ENCODE measurements at places on chromosomes 3 and 15.
A peak's percentile ranks its signal among the peaks of the same experiment; 100 is the strongest.

GRCh38 chr3:55597641-55598040 is 110.5 kb upstream of the WNT5A start:
- DNase-seq = no peak

GRCh38 chr3:152076148-152076547 is 192.6 kb upstream of the MBNL1 start:
- DNase-seq = no peak

DNA sequence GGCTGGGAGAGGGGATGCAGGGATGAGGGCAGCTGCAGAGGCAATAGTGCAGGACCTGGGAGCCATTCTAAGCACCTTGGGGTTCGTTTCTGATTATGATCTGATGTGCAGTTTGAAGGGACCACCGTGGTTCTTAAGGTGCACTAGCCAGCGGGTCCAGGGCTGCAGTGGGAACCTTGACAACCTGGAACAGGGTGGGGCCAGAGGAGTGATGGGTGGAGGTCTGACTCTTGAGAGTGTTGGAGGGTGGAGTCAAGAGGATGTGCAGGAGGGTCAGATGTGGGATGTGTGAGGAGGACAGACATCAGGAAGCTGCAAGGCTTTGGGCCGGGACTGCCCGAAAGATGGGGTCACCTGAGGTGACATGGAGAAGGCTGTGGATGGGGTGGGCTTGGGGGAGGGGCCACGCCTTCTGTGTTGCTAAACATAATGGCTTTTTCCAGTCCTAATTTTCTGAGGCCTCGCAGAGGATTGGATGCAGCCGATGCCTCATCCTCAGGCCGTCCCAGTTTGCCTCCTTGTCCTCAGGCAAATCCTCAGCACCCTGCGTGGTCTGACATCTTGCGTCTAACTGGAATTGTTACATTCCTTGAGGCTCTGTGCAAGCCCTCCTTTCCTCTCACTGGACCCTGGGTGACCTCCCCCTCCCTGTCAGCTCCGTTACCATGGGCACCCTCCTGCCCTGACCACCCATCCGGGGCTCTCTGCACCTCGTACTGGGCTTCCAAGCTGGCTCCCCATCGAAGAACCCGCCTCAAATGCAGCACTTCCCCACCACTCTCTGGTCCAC is 61.4 kb upstream of the TRPM1 start:
- no peak for DNase-seq

DNA sequence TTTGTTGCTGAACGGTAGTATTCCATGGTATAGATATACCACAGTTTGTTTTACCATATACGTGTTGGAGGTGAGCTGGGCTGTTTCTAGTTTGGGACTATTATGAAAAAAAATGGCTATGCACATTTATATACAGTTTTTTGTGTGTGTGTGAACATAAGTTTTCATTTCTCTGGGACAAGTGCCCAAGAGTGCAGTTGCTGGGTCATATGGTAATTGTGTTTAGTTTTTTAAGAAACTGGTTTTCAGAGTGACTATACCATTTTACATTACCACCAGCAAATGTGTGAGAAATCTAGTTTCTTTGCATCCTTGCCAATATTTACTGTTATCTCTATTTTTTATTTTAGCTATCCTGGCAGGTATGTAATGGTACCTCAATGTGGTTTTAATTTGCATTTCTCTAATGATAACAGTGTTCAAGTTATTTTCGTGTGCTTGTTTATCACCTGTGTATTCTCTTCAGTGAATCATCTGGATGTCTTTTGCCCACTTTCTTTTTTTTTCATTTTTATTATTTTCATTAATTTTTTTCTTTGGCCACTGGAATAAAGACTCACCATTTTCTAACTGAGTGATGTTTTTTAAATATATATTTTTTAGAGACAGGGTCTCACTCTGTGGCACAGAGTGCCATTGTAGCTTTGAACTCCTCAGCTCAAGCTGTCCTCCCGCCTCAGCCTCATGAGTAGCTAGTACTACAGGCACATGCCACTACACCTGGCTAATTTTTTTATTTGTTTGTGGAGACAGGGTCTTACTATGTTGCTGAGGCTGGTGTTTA is 75.3 kb downstream of the ZNF609 start:
- DNase-seq = no peak

- no peak for DNase-seq
Measured at GRCh38 chr3:37987315-37987697, 3.3 kb upstream of the VILL start.

- DNase-seq = peak; percentile 75
Measured at GRCh38 chr15:52137432-52138357, 25.1 kb upstream of the BCL2L10 start.

GRCh38 chr3:36677331-36678007 is 86.9 kb downstream of the DCLK3 start:
- no peak for DNase-seq

GRCh38 chr3:146640955-146641867 is 36.1 kb upstream of the PLSCR5 start:
- peak; percentile 79 for DNase-seq
